ENCODE measurements at places on chromosomes 6 and 20. TPM values are rescaled to one million over a fixed set of nuclear protein-coding genes. Genes with fewer than 3 reads are reported as not detected.
A peak's percentile ranks its signal among the peaks of the same experiment; 100 is the strongest.

The BPI gene
- total RNA-seq, result not detected

The ABT1 gene
- total RNA-seq, result 18.8 TPM

The BPIFB1 gene
- total RNA-seq, result 8.5 TPM

The CST7 gene
- not detected for total RNA-seq

The IL20RA gene
- total RNA-seq, result 3.1 TPM

The FKBP1C gene
- total RNA-seq, result 0.35 TPM

GRCh38 chr20:51543422-51543788 lies 886 bp upstream of the NFATC2 start:
- H3K4me3 ChIP-seq, result peak overlapping the region; percentile 93
- peaks cover 49% of the 10 kb centered on the region for H3K27me3 ChIP-seq
- H3K4me1 ChIP-seq, result peaks cover 22% of the 10 kb centered on the region
- H3K36me3 ChIP-seq, result peaks cover 21% of the 10 kb centered on the region
- no peak for DNase-seq
- no peak overlapping the region for H3K27ac ChIP-seq

DNA sequence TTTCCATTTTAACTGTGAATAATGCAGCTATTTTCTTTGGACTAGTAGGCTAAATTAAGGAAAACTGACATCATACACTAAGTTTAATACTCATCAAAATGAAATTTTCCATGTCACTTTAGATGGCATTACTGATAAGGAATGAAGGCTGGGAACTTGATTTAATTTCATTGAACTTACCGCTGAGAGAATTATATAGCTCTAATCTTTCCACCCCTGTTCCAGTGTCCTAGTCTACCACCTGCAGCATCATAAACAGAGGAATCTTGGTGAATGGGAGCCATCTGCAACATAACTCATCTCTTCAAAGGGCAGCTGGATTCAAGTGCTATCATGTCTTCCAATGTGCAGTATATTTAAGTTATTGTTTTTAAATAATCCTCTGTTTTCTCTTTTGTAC lies 1395.2 kb downstream of the EPHA7 start:
- H3K27me3 ChIP-seq, result no peaks in the 10 kb centered on the region
- no peak overlapping the region for H3K4me3 ChIP-seq
- DNase-seq, result no peak

DNA sequence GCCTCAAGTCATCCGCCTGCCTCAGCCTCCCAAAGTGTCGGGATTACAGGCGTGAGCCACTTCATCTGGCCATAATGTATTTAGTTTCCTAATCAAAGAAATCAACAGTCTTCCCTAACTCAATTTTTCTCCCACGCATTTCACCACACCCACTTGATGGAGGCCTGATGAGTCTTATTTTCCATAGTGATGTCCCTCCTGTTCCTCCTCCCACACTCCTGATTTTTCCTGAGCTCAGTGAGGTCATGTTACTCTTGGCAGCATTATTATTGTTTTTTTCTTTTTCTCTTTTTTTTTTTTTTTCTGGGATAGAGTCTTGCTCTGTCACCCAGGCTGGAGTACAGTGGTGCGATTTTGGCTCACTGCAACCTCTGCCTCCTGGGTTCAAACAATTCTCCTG lies 8.9 kb downstream of the ABRACL start:
- H3K4me3 ChIP-seq, result no peak overlapping the region
- peaks cover 9% of the 10 kb centered on the region for H3K36me3 ChIP-seq
- DNase-seq, result no peak
- no peaks in the 10 kb centered on the region for H3K27me3 ChIP-seq
- H3K27ac ChIP-seq, result no peak overlapping the region
- H3K4me1 ChIP-seq, result peaks cover 9% of the 10 kb centered on the region

GRCh38 chr6:21371676-21372171 lies 221.8 kb upstream of the SOX4 start:
- H3K36me3 ChIP-seq, result no peaks in the 10 kb centered on the region
- DNase-seq, result no peak
- no peak overlapping the region for H3K27ac ChIP-seq

DNA sequence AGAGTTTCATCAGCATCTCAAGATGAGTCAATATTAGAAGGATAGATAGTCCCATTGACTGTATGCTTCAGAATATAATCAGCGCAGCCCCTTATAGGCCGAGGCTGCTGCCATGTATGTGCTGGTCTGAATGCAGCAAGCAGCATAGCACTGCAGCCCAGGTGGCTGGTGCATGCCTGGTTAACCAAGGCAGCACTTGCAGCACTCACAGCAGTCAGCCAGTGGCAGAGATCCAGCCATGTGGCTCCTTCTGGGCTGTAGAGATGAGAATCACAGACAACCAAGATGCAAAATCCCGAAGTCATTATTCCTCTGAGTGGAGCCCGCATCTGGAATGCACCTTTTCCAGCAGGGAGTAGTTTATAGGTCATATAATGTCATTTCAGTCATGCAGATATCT lies 251.9 kb downstream of the UST start:
- no peaks in the 10 kb centered on the region for H3K36me3 ChIP-seq
- no peaks in the 10 kb centered on the region for H3K4me1 ChIP-seq
- no peak for DNase-seq
- no peaks in the 10 kb centered on the region for H3K27me3 ChIP-seq
- H3K27ac ChIP-seq, result no peak overlapping the region

GRCh38 chr20:16064989-16065707 lies 508.1 kb downstream of the KIF16B start:
- no peaks in the 10 kb centered on the region for H3K4me1 ChIP-seq
- H3K27me3 ChIP-seq, result no peaks in the 10 kb centered on the region
- H3K36me3 ChIP-seq, result no peaks in the 10 kb centered on the region

DNA sequence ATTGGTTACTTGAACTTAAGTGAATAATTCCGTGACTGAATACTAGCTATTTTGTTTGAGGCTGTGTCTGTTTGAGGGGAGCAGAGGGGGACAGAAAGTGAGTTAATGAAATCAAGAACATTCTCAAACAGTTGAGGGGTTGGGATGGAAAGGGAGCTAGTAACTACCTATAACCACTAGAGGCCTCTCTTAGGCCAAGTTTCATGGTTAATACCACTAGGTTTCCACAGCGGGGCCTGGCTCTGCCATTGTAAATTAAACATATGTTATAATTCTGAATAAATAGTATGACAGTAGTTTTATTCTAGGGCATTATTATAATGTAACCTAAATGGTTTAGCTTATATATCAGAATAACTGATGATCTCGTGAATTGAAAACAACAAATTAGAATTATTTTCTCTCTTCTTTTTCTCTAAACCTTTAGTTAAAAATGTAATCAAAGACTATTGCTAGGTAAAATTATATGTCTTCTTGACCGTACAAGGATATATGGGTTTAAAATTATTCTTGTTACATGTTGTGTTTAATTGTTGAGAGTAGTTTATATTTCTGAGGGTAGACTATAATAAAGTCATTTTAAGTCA lies 108.1 kb downstream of the BCKDHB start:
- no peak overlapping the region for H3K4me3 ChIP-seq
- peak; percentile 39 for DNase-seq
- H3K27me3 ChIP-seq, result no peaks in the 10 kb centered on the region

DNA sequence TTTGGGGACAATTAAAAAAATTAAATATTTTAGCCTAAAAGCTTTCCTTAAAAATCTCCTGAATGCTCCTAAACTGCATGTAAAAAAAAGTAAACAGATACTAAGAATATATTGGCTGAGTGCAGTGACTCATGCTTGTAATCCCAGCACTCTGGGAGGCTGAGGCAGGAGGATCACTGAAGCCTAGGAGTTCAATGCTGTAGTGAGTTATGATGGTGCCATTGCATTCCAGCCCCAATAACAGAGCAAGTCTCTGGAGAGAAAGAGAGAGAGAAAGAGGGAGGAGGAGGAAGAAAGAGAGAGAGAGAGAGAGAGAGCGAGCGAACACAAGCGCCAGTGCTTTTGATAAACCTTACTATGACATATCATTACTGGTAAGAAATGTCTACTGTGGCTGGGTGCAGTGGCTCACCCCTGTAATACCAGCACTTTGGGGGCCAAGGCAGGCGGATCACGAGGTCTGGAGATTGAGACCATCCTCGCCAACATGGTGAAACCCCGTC lies 58.8 kb downstream of the FKBP5 start:
- no peaks in the 10 kb centered on the region for H3K4me1 ChIP-seq
- no peaks in the 10 kb centered on the region for H3K36me3 ChIP-seq
- DNase-seq, result no peak
- H3K27ac ChIP-seq, result no peak overlapping the region
- H3K4me3 ChIP-seq, result no peak overlapping the region
- no peaks in the 10 kb centered on the region for H3K27me3 ChIP-seq

DNA sequence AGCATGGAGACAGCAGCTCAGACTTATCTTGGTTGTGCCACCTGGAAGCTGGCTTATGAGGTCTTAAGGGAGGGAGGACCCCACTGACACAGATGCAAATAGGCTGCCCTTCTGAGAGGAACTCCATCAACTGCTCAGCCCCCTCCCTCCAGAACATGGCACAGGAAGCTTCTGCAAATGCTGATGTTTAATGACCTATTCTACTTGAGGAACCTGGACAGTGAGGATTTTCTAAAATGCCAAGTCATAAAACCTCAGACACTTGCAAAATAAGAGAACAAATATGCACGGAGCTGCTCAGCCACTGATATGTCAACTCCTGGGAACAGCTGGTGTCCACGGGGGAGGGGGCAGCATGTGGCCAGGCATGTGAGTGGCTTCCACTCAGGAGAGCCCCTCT lies 3.5 kb downstream of the CST9 start:
- no peak overlapping the region for H3K4me3 ChIP-seq
- no peaks in the 10 kb centered on the region for H3K27me3 ChIP-seq
- no peak for DNase-seq
- no peaks in the 10 kb centered on the region for H3K4me1 ChIP-seq
- no peak overlapping the region for H3K27ac ChIP-seq
- no peaks in the 10 kb centered on the region for H3K36me3 ChIP-seq

DNA sequence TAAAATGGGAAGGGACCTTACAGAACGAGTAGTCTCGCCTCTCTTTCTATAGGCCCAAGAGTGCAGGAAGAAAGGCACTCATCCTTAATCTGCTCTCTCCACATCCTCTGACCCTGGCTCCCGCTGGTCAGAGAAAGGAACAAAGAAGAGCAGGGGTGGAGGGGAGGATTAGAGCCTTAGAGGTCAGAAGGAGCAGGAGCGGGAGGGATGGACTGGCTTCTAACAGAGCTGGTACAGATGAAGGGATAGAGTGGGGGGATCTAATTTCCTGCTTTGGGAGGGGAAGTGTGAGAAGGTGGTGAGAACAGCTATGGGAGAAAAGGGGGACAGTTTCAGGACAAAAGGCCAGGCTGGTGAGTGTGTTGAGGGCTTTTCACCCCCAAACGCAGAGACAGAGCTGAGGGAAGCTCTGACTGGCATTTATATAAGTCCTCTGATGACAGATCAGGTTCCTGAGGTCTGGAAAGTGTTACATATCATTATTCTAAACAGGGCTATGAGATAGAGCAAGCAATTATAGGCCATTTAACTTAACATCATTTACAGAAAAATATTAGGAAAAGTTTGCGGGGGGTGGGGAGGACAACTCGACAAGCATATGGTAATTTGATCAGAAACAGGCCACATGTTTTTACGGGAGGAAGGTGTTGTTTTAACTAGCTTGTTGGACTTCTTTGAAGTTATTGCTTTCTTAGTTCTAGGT lies 111.1 kb downstream of the FOXC1 start:
- H3K4me3 ChIP-seq, result no peak overlapping the region
- peaks cover 53% of the 10 kb centered on the region for H3K4me1 ChIP-seq
- H3K36me3 ChIP-seq, result peaks cover 10% of the 10 kb centered on the region
- peak overlapping the region; percentile 33 for H3K27ac ChIP-seq

GRCh38 chr20:54385746-54386145 lies 89.6 kb upstream of the DOK5 start:
- H3K27ac ChIP-seq, result no peak overlapping the region
- no peak overlapping the region for H3K4me3 ChIP-seq
- peaks cover 8% of the 10 kb centered on the region for H3K4me1 ChIP-seq
- no peak for DNase-seq
- no peaks in the 10 kb centered on the region for H3K27me3 ChIP-seq

GRCh38 chr6:20873425-20874190 lies 339.4 kb downstream of the CDKAL1 start:
- no peaks in the 10 kb centered on the region for H3K27me3 ChIP-seq
- DNase-seq, result peak; percentile 58
- H3K4me3 ChIP-seq, result no peak overlapping the region
- peaks cover 77% of the 10 kb centered on the region for H3K4me1 ChIP-seq
- H3K27ac ChIP-seq, result peak overlapping the region; percentile 40

DNA sequence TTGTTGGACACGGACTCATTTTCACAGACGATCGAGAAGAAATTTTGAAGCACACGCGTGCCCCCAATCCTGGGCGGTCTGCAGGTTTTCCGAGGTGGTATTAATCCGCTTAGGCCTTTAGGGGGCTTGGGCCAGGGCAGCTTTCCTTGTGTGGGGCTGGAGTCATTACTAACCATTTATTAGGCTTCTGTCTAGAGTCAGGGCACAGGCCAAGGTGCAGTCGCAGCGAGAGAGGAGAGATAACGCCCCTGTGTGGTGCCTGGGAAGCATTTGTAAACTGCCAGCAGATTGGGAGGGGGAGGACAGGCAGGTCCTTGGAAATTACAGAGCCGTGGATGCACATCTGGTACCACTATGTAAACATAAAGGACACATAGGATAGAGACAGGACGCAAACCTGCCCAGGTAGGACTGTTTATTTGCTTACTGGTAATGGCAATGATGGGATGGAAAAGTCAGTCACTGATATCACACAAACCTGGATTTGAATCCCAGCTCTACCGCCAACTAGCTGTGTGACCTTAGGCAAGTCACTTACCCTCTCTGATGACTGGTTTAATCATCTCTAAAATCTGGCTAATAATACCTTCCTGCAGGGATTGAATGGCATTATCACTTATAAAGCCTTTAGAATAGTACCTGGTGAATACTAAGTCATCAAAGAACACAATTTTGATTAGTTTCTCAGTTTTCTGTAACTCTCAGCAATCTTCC lies 76.4 kb downstream of the TMEM242 start:
- H3K27ac ChIP-seq, result no peak overlapping the region
- H3K4me1 ChIP-seq, result peaks cover 11% of the 10 kb centered on the region
- H3K36me3 ChIP-seq, result peaks cover 3% of the 10 kb centered on the region

DNA sequence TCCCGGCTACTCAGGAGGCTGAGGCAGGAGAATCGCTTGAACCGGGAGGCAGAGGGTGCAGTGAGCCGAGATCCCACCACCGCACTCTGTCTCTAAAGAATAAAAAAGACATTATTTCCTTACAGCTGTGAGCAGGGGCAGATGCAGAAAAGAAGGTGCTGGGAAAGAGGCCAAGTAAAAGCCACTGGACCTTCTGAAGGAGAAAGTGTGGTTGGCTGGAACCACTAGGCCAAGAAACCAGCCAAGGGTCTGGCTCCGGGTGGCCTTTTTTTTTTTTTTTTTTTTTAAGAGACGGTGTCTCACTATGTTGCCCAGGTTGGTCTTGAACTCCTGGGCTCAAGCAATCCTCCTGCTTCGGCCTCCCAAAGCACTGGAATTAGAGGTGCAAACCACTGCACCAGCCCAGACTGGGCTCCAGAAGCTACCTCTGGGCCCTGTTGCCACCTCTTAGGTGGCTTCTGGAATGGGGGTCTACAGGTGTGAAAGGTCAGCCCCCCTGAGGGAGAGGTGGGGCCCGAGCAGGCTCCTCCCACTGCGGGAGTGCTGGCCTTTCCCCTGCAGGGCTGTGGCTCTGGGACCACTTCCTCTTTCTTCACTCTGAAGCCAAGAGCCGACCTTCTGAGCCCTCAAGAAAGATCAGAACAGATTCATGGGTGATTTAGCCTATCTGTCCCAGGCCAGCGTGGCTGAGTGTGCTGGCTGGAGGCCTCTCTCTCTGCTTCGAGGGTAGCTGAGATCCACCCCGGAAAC lies at the start of gene FGD2:
Gene FGD2 (plus strand): TSS at position 595 of the 750 bp plus-strand sequence. CDS start 163 bp downstream, outside the sequence.
- no peaks in the 10 kb centered on the region for H3K4me1 ChIP-seq
- H3K27me3 ChIP-seq, result peaks cover 58% of the 10 kb centered on the region
- H3K27ac ChIP-seq, result no peak within 1 kb of the TSS
- no peak for DNase-seq

GRCh38 chr6:41200296-41200900 lies 551 bp downstream of the TREML2 start:
- DNase-seq, result peak; percentile 33
- no peak overlapping the region for H3K4me3 ChIP-seq
- peaks cover 45% of the 10 kb centered on the region for H3K27me3 ChIP-seq
- H3K27ac ChIP-seq, result no peak overlapping the region
- peaks cover 10% of the 10 kb centered on the region for H3K4me1 ChIP-seq

Measured in Calu3 (cell line).